Hypothalamus (tissue), 51 donors: ENCODE measurements at places on chromosomes 12 and 14.
A peak's percentile ranks its signal among the peaks of the same experiment; 100 is the strongest.

- peak; percentile 5 for DNase-seq
Measured at GRCh38 chr12:120944645-120945217, 33.6 kb upstream of the HNF1A start.

GRCh38 chr12:39441189-39441962, 1.5 kb downstream of the KIF21A start:
- DNase-seq: no peak

DNA sequence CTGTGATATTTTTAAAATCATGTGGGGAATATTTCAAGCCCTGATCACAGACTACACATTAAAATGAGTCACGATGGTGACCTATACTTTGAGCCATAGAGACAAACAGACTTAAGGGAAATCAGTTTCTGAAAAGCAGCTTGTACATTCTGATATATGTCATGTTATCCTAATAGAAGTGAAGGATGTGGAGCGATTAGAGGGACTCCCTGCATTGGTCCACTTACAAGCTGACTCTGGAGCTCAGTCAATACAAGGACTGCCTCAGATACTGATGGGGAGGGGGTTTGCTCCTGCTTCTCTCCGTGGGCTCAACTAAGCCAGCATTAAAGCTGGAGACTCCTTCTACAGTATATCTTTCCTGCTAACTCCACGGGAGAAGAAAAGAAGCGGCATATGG, 173.5 kb downstream of the ALG10B start:
- DNase-seq: no peak

GRCh38 chr12:94225947-94226630, 77.7 kb downstream of the PLXNC1 start:
- DNase-seq: no peak
